RCC 7860 (cell line): ENCODE measurements at places on chromosomes 7 and 10.
A peak's percentile ranks its signal among the peaks of the same experiment; 100 is the strongest.

- no peak for DNase-seq
Measured at GRCh38 chr10:23829556-23829955, 379.4 kb upstream of the KIAA1217 start.

DNA sequence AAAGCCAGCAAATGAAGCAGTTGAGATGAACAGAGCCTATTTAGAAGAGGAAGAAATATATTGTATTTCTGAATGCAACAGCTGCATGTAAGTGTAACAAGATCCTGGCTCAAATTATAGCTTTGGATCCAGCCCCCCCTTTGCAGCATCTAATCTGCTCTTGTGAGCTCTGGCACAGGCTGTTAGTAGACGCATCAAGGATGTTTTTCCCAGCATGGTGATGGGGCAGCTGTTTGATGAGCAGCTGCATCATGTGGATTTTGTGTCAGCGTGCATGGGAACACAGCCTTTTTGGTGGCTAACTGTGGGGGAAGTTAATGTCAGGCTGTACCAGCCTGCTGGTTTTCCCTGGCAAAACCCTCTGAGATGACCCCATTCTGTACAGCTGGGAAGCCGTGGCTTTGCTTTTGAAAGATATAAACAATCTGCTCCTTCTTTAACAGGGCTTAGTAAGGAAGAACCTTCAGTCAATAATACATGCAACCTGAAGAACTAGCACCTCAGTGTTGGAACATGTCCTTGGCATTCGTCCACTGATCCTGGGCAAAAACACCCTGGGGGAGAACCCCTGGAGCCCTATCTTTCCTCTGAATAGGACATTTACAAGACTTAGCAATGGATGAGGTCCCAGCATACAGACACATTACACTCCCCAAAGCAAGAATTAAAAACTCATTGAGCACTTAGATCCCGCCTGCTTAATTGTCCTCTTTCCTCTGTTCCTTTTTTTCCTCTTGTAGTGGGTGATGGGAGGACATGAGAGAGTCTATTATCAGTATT, 70.6 kb downstream of the NPS start:
- DNase-seq: no peak

GRCh38 chr10:78903341-78903940, 165.3 kb upstream of the ZMIZ1 start:
- no peak for DNase-seq

DNA sequence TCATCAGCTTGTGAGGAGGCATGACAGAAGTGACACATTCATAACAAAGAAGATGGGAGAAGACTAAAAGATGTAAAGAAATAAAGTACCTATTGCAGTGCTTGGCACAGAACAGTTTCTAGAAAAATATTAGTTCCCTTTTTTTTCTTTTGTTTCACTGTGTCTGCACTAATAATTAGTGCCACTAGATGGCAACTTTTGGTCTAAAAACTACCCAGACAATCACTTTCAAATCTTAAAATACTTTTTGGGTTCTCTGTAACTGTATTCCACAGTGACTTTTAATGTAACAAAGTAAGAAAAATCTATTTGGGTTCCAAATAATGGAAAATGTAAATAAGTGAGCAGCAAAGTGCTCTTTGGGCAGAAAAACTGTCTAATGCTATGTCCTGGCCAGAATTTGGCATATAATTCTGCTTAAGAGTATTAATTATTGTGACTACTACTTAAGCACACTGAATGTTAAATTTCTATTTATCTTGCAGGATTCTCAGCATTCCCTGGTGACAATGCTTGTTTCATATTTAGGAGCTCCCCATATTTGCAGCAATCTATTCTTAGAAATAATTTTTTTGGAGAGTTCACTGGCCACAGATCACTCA, 134.8 kb upstream of the KIF5B start:
- DNase-seq: peak; percentile 29

DNA sequence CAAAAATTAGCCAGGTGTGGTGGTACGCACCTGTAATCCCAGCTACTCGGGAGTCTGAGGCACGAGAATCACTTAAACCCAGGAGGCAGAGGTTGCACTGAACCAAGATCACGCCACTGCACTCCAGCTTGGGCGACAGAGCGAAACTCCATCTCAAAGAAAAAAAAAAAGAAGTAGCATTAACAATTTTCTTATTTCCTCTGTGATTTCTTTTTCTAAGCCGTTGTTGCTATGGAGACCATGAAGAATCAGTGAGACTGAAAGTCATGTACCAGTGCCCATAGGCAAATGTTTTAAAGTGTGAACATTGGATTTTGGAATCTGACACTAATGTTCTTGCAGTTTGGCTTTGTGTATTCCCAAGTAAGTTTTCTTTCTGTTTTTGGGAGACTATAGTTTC, 18.4 kb upstream of the MAP3K8 start:
- DNase-seq: no peak

DNA sequence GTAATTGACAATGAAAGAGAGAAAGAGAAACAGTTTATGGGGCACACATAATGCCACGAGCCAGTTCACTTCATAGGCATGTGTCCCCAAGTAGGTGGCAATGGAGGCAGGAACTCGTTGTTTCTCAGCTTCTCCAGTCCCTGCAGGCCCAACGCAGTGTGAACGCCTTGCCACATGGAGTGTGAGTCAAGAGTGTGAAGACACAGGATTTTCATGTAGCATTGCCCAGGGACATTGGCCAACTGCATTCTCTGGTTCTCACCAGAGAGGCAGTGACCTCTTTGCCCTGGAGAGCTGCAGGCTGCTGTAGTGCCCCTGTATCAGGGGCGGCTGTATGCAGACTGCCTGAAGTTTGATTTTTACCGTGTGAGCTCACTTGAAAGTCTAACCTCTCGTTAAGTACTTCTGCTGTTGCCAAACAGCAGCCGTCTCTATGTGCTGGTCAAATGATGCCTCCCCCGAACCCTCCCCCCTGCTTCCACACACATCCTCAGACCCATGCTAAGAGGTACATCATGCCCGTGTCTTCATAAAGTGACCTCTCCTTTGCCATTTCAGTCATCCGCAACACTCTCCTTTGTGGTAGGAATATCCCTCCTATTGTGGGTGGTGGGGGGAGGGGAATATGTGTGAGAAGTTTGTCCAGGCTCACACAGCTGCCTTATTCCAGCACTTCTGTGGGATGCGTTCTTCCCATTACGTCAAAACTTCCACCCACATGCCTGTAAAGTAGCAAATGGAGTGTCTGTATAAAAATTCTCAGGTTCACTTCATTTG, 12.7 kb downstream of the LRRC18 start:
- DNase-seq: no peak

- no peak for DNase-seq
Measured at GRCh38 chr7:50292165-50292757, 12.3 kb upstream of the IKZF1 start.

GRCh38 chr10:1420661-1421362, 316.5 kb downstream of the ADARB2 start:
- peak; percentile 14 for DNase-seq

DNA sequence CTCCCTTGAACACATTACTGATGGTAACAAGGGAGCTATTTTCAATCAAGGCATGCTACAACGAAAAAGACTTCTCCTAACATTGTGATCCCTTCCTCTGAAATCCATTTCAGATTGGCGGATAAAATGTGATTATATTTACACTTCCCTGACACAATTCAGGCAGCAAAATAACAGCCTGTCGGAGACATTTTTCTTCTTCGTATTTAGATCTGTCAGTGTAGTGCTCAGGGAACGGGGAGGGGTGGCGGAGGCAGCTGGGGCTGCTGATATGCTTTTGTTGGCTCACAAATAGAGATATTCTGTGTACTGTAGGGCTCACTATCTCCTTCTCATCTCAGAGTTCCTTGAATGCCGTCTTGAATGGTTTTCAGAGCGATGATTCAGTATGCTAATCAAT, 1261.7 kb upstream of the AUTS2 start:
- no peak for DNase-seq

DNA sequence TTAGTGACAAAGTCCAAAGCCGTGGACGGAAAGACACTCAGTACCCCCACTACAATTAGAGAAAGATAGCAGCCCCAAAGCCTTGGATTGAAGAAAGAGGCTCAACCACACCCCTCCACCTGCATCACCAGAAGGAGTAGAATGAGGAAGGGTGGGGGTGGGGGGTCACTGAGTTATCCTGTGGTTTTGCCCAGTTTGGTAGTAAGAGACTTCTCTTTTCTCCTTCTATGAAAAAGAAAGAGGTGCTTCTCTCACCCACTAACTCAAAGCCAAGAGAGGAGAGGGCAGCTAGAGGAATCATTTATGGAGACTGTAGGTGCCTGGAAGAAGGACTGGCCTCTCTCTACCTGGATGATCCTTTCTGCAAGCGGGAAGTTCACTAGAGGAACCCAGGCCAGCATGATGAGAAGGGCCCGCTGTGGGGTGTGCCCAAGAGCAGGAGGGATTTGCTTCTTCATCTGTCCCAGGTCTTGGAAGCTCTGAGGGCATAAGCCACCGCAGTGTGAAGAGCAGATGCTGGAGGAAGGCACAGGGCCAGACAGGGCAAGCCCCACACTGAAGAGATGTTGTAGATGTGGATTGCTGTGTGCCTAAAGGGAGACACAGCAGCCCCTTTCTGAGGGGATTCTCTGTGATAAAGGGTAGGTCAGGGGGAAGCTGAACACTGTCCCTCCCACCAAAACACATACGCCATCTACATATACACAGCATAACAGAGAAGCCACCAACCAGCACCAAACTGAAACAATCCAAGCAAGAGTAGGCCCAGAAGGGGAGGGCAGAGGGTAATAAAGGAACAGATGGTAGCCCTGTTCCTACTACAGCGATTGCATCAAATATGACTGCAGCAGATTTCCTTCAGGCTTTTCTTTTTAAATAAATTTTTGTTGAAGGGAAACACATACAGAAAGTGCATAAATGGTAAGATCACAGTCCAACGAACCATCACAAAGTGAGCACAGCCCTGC, 25.8 kb upstream of the LANCL2 start:
- no peak for DNase-seq

DNA sequence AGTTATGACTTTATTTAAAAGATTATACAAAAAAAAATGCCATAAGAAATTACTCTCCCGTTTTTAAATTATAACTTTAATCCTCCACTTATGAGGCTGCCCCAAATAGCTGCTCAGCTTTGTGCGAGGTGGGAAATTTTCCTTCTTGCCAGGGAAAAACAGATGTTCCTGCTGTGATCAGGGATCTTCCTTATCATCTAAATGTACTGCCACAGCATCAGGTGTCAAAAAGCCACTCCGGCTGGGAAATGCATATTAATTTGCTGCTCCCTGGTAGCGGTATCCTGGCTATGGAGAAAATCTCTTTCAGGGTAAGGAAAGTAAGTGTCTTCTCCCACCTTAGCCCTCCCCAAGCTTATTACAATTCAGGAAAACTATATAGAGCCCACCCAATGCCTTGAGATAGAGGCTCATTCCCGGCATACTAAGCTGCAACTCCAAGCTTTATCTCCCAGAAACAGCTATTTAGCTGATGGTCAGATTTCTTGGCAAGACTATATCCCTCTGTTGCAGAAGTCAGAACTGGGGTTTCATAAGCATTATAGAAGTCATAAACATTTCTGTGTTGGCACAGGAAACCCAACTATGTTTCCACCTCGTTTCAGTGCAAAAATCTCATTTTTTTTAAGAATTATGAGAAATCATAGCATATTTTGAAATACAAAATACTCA, 360.4 kb downstream of the PARD3 start:
- no peak for DNase-seq

DNA sequence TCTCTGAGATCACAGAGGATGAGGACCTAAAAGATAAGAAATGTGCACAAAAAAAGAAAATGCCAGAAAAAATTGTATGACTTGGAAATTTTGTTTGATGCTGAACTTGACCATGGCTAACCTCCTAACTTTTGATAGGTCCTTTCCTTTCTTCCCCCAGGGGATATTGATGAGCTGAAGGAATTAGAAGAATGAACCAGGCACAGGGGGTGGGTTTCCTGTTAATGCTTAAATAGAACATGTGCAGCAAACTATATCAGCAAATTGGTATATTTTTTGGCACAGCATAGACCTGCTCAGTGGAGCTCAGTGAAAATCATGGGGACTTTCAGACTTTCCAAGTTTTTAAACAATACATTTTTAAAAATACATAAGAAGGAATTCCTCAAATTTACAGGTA, 300.7 kb downstream of the HDAC9 start:
- no peak for DNase-seq

GRCh38 chr10:57692255-57692980, 575.3 kb downstream of the IPMK start:
- peak; percentile 86 for DNase-seq

DNA sequence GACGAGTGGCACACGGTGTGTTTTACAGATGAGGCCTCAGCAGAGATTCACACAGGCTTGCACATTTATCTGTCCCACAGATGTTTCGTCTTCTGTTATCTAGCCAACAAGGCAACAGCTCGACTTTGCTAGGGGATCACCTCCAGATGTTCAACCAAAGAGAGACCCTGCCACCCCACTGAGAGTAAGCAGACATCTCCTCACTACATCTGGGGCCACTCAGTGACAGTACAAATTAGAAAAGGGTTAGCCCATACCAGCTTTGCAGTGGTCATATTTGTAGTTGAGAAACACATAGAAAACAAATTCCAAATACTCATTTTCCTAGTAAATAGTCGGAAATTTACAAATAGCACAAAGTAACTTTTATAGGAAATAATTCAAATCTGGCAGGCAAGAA, 164.2 kb downstream of the HDAC9 start:
- DNase-seq: no peak

- DNase-seq: no peak
Measured at GRCh38 chr10:60735244-60735643, 43.0 kb upstream of the CDK1 start.

DNA sequence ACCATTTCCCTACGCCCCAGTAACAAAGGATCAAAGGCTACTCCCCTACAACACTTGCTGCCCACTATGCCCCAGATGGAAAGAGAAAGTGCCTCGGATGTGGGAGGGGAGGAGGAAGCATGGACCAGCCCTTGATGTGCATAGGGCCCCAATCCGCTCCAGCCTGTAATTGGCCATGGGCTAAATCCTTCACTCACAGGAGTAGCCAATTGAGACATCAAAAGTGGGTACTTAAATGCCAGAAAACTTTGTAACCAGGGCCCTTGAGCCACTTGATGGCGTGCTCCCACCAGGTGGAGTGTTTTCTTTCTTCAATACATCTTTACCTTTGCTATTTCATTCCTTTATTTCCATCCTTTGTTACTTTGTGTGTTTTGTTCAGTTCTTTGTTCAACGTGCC, 500.5 kb upstream of the LRRN3 start:
- no peak for DNase-seq

DNA sequence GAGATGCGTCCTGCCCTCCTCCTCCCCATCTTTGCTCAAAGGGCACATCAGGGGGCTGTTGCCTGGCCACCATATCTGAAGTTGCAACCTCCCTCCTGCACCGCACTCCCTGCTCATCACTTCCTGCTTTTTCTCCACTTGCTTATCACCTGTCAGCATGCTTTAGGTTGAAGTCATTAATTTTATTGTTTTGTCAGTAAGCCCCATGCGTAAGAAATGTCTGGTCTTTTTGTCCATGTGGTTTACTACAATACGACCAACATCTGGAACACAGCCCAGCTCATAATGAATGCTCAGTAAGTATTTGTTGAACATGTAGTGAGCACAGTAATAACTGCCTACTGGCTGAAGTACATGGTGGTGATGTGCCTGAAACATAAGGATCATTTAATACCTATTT, 71.6 kb upstream of the GJD4 start:
- no peak for DNase-seq

GRCh38 chr7:8211725-8212096, 50.3 kb downstream of the ICA1 start:
- DNase-seq: no peak
